ENCODE measurements at places on chromosomes 1 and 21.

GRCh38 chr1:66436378-66437135 is 97.4 kb upstream of the SGIP1 start:
- no peak for DNase-seq

DNA sequence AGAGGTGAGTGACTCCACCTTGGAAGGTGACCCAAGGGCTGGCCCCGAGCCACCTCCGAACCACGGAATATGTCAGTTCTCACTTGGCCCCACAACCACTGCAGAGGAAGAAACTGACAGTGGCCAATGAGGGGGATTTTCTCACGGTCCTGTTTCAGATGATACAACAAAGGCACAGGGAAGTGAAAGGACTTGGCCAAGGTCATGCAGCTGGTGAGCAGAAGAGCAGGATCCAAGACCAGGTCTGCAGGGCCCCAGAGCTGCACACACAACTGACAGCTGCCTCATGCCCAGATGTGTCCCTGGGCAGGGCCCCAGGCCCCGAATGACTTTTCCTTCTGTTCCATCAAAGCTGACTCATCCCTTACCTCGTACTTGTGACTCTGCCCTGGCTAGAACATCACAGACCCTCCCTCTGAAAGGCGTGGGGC is 25.8 kb upstream of the EVA1B start:
- no peak for DNase-seq

GRCh38 chr1:6014130-6014999 is 22.1 kb upstream of the NPHP4 start:
- peak; percentile 81 for DNase-seq

- no peak for DNase-seq
These were observed 2133.0 kb downstream of the NCAM2 start for GRCh38 chr21:23131177-23131576.

DNA sequence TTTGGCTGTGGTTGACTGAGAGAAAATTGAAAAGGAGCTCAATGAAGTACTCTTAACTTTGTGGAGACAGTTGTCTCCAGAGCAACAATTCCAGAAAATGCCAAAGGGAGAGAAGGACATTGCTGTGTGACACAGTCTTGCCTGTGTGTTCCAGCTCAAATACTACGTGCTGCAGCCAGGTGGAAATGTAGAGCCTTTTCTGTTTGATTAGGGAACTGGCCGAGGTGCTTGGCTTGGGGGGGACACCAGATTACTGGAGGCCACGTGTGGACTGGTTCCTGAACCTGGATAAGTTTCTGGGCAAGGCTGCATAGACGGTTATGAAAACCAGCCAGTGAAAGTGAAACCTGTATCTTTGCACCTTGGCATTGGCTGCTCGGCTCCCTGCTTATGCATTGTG is 217.9 kb downstream of the CTH start:
- DNase-seq: no peak

Data from dorsolateral prefrontal cortex (tissue), 122 donors.